GM12892 (cell line): ENCODE measurements at places on chromosomes 2 and 18.

DNA sequence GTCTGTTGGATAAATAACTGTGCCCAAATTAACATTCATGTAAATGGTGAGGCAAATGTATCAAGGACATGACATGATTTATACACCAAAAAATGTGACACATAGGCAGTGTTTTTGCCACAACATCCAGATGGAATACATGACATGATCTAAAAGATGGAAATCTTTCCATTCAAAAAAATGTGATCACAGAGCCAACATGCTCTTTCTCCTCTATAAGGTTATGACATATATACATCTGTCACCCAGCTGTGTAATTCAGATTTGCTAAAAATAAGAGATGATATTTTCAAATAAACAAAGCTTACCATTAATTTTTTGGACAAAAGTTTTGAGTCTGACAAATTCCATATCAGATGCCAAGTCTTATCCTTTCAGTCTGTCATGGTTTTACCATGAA lies 95.5 kb upstream of the COL3A1 start:
- no peak for DNase-seq

- no peak for DNase-seq
Observed at GRCh38 chr2:18690342-18690741, 101.0 kb upstream of the NT5C1B start.

- no peak for DNase-seq
Observed at GRCh38 chr2:234047361-234047760, 3.1 kb upstream of the SPP2 start.

- DNase-seq = no peak
Observed at GRCh38 chr2:214293593-214293992, 117.3 kb upstream of the VWC2L start.

GRCh38 chr2:212158081-212158480 lies 380.5 kb downstream of the ERBB4 start:
- DNase-seq = no peak

DNA sequence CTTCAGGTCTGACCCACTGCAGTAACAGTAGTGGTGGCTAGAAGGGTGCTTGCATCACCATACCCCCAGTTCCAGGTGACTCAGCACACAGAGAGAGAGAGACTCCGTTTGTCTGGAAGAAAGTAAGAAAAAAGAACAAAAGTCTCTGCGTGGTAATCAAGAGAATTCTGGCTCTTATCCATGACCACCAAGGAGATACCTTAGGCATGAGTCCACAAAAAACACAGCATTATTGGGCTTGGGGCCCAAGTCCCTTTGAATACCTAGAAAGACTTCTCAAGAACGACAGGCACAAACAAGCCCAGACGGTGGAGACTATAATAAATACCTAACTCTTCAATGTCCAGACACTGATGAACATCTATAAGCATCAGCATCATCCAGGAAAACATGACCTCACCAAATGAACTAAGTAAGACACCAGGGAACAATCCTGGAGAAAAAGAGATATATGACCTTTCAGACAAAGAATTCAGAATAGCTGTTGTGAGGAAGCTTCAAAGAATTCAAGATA lies 21.7 kb upstream of the BAZ2B start:
- no peak for DNase-seq

GRCh38 chr2:5725794-5726463 lies 33.7 kb downstream of the SOX11 start:
- DNase-seq = no peak

DNA sequence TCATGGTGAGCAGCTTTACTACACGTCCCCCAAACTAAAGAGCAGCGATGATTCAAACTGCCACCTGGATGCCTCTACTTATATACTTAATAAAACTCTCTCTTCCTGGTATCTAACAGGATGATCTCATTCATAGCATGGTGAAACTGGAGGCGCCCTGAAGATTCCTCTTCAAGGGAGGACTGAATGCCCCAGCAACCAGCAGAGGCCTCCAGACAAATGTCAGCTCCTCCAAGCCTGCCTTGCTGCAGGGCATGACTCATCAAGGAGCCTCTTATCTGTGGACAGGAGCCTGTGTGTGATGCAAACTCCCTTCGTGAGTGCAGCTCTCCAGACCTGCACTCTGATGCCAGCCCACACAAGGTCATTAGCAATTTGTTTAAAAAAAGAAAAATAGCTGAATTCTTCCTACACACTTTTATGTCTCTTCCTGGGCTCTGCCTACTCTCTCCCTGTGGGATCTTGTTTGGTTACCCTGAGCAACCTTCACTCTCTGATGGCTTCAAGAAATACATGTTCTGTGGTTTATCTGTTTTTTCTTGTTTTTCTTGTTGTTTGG lies 30.2 kb downstream of the LONRF2 start:
- no peak for DNase-seq

DNA sequence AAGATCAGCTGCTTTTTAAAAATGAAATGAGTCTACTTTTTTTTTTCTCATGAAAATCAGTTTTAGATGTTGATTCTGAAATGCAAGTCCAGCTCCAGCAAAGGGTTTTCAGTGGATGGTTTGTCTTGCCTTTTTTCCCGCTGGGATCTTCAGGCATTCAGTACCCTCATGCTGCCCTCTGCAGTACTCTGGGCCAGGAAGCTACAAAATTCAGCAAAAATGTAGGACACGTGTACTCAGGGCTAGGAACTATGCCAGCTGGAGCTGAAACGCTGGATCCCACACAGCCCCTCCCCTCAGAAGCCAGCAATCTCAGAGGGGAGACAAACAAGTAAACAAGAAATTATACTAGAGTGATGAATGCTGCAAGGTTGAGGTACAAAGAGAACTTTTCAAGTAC lies 97.3 kb downstream of the MMADHC start:
- DNase-seq = no peak

GRCh38 chr2:236061899-236062298 lies 106.3 kb downstream of the GBX2 start:
- DNase-seq = no peak

- no peak for DNase-seq
Observed at GRCh38 chr18:59672235-59672711, 24.9 kb downstream of the CCBE1 start.

DNA sequence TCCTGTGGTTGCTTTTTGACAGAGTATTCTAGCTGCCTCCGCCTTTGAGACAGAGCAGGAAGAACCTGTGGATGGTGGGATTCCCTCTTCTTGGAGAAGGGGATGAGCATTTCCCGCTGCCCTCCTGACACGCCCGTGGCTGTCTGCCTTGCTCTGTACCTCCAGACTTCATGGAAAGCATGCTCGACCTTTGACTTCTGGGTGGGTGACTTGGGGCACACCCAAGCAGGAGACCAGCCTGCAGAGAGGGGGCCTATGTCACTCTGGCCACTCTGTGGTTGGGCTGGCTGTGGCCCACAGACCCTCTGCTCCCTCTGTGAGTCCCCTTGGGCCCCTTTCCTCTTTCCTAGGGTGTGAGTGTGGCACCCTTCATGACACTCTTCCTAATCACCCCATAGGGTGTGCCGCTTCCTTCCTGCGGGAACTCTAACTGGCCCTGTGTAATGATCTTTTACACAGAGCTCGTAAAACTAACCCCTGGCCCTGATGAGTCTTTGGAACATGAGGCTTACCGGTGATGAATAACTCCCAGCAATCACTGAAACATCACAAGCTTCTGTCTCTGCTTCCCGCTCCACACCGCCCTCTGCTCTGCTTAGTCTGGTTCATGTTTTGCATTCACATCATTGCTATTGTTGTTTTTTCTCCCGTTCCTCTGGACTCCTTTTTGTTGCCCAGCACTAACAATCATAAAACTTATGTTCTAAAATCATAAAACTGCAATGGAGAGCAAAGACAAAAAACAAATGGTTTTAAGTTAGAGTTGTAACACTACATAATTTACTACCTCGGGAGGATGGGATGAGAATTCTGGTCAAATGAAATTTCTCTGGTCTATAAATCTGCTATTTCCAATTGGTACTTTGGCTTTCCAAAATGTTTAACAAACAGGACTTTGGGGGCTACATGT lies 101.1 kb downstream of the SH3YL1 start:
- DNase-seq = no peak

DNA sequence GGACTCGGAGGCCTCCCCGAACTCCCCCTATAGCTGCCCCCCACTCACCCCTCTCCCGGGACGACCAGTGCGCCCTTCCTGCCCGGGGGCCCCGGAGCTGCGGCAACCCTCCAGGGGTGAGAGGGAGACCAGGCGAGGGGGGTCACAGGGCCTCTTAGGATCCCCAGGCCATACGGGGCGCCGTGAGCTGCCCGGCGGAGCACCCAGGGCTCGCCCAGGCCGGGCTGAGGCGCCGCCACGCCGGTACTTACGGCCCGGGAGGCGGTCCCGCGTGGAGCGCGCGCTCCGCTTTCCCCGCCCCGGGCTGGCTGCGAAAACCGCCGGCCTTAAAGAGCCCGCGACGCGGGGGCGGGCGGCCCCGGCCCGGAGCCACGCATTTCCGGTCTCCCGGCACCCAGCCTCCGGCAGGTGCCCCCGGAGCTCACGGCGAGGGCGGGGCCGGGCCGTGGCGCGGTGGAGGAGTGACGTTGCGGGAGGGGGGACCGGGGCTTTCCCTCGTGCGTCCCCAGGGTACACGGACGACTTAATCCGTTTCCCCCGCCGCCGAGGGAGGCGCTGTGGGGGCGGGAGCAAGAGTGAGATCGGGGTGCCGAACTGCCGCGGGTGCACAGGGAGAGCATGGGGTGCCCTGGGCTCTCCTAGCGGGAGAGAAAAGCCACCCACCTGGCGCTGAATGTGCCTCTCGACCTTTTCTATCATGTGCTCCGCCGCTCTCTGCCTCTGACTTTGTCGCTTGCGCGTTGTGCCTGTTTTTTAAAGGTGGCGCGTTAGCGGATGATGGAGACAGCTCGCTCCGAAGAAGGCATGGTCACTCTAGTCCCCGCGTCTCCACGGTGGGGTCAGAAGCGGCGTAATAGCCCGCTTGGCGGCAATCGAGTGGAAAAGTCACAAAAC lies at the start of gene METTL21A:
METTL21A (minus strand) TSS at position 381 of the 894 bp plus-strand sequence. CDS start 1,019 bp downstream, outside the sequence.
- DNase-seq = peak; percentile 87

DNA sequence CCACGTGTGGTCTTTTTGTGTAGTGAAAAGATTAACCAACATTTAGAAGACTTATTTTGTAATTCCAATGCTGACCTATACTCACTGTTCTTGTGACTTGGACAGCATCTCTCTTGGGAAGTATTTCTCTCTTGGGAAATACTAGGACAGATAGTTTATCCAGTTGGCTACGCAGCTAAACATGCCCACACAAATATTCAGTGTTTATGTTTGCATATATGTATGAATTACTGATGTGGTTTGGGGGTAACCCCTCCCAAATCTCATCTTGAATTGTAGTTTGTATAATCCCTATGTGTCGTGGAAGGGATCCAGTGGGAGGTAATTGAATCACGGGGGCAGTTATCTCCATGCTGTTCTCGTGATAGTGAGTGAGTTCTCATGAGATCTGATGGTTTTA lies 2062.3 kb upstream of the CELF4 start:
- no peak for DNase-seq

DNA sequence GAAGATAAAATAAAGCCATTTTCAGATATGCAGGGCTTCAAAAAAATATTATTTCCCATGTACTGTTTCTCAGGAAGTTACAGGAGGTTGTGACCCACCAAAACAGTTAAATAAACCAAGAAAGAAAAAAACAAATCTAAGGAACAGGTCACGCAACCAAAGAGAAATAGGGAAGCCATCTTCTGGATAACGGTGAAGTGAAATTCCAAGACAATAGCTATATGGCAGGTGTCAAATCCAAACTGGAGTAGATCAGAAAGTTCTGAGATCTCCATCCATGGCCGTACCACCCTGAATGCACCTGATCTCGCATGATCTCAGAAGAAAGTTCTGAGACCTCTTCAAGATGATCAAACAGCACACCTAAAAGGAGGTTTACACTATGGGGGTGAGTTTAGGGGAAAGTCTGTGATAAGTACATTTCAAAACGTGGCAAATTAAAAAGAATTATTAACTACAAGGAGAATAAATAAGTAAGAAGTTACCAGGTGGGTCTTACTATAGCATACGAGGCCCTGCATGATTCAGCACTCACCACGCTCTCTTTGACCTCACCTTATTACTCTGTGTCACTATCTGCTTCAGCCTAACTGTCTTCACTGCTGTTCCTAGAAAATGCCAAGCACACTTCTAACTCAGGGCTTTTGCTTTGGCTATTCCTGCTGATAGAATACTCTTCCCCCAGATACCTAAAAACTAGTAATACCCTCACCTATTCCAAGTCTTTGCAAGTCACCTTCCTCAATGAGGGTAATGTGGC lies 29.9 kb downstream of the NBAS start:
- DNase-seq = no peak

GRCh38 chr2:27893006-27893405 lies 2.5 kb downstream of the BABAM2 start:
- no peak for DNase-seq

GRCh38 chr2:154392256-154392655 lies 306.2 kb upstream of the KCNJ3 start:
- DNase-seq = no peak

GRCh38 chr2:164595031-164595430 lies 26.3 kb downstream of the GRB14 start:
- no peak for DNase-seq

DNA sequence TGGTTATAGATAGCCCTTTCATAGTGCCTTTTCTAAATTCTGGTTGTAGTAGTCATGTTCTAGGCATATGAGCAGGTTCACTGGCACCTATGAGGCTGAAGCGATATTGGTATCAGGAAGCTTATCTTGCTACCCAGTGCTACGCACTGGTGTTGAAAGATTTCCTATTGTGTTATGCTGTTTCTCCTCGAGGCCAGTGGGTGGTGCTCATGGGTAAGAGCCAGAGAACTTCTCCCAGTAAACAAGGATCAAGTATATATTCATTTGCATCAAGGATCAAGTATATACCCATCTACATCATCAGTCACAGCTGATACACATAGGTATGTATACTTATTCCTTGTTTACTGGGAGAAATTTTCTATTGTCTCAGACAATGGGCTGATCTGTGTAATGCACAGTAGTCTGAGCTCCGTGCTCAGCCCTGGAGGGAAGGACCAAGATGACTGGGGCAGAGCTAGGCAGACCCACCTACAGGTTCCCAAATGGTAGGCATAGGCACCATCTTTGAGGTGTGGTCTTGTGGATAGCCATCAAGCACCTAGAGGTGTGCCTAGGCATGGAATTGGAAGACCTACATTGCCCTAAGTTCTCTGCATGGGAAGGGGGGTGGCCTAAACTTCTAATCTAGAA lies 101.2 kb upstream of the GALNT13 start:
- no peak for DNase-seq

GRCh38 chr2:181632733-181633401 lies 24.0 kb downstream of the CERKL start:
- DNase-seq = no peak

DNA sequence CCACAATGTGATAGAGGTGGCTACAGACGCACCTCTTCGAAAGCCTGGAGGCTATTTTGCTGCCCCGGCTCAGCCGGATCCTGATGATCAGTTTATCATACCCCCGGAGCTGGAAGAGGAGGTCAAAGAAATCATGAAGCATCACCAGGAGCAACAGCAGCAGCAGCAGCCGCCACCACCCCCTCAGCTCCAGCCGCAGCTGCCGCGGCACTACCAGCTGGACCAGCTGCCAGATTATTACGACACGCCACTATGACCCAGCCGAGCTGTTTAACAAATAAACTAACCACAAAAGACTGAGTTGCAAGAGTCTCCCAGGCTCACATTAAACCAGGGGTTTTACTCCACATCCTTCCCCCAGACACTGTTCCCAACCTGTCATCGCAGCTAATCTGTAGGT lies 263.8 kb downstream of the PHLPP1 start:
- DNase-seq = no peak
